ENCODE measurements at places on chromosomes 4 and X.

- no peak for DNase-seq
Observed at GRCh38 chr4:147513091-147513490, 32.2 kb downstream of the EDNRA start.

GRCh38 chrX:77668391-77669237, 117.4 kb downstream of the ATRX start:
- peak; percentile 23 for DNase-seq

GRCh38 chr4:137360761-137361160, 171.5 kb downstream of the PCDH18 start:
- DNase-seq, result no peak

DNA sequence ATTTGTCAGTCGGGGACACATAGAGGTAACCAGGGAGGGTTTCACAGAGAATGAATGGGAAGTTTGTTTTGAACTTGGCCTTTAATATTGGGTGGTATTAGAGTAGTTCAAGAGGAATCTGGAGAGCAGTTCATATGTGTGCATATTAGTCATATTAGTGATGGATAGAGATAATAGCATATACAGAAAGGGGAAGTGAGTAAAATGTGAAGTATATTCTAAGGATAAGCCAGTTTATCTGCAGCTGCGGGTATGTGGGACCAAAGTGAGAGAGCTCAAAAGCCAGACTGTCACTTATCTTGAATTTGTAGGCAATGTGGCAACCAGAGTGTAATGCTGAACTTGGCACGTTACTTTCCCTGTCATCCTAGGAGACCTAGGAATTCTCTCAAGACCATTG, 169.9 kb downstream of the AFF2 start:
- no peak for DNase-seq

DNA sequence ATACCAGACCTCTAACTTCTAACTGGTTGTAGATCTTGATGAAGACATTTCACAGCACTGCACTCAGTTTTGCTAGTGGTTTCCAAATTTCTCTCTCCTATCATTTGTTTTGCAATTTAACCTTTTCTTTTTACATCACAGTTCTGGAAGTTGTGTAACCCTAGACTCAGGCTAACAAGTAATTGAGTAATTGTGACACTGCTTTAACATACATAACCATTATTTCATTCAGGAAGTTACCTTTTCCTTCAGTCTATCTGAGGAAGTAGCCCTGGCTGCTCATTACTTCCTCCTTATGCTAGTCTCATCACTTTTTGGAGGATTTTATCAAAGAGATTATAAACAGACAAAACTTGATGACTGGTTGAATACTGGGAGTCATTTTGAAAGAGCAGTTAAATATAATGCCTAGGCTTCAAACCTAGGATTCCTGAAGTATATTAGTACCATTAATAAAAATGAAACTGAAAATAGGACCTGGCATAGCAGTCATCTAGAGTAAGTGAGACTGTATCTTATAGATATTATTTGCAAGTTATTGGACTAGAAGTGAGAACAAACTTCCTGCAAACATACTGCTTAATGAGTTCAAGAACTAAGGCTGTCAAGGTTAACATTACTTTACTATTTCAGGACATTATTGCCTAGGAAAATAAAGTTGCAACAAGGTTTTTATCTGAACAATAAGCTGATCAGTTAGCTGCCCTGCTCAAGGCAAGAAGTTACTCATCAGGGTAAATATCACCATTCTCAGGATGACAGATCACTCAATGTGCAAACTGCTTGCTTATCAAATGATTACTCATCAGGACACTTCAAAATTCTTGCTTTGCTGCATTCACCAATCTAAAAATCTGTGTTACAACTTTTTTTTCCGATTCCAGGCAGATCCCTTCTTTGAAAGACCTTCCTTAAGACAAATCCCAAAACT, 25.6 kb upstream of the TEX13C start:
- no peak for DNase-seq

DNA sequence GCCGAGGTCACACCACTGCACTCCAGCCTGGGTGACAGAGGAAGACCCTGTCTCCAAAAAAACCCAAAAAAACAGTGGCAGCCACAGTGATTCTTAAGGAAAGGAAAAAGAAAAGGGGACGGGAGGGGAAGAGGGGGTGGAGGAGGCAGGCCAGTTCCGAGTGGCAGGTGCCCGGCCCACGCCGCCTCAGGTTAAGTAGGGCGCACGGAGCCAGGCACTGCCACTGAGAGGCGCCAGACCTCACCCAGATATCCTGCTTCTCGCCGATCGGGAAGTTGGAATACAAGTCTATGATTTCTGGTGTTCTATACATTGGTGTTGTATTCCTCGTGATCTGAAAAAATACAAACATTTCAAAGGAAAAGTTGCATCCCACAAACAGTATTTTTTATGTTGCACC, 35.9 kb downstream of the GAK start:
- DNase-seq, result no peak

- DNase-seq, result no peak
Observed at GRCh38 chr4:2671267-2671895, 84.8 kb downstream of the TNIP2 start.

DNA sequence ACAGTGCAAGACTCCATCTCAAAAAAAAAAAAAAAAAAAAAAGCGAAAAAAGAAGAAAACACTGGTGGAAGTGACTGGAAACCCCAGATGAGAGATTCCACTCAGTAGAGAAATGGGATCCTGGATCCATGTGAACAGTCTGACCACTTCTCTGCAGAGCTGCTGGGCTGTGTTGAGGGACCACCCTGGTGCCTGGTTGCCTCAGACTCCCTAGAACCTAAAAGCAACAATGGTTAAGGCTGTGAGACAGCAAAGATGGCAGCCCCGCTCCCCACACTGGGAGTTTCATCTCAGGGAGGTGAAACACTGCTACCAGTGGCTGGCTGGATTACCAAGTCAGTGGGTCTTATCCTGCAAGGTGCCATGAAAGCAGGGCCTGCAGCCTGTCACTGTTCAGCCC, 152.8 kb upstream of the ARSJ start:
- no peak for DNase-seq

DNA sequence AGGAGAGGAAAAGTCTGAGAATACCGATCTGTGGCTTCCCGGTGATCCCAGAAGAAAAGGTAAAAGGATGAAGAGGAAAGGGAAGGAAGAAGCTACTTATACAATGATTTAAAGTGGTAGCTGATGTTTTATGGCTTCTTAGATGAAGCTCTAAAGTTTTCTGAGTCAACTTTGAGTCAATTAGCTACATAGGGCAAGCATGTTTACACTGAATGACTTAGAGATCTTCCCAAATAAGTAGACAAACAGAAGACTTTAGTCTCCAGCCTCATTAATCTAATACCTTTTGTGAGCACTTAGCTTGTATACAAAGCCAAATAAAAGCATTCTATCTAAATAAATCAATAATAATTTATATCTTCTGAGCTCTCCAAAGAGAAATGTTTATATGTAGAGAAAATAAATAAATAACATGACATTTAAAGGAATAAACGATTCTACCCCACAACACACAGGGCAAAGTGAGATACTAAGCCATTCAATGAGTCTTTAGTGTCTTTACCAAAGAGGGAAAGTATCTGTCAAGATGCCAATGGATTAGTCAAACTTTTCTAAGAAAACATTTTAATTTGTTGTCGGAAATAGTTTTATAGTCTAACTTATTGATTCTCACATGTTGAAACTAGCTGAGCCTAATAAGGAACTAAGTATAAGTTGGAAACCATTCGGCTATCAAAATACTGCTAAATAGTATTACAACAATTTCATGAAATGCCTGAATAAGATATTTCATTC, 46.0 kb upstream of the TMEM184C start:
- DNase-seq, result no peak

GRCh38 chrX:111124418-111124817, 28.4 kb downstream of the PAK3 start:
- DNase-seq, result no peak

GRCh38 chr4:114597410-114598115, 1.0 kb upstream of the UGT8 start:
- DNase-seq, result no peak

- no peak for DNase-seq
Observed at GRCh38 chr4:139907001-139907809, 241.6 kb downstream of the MGST2 start.

GRCh38 chr4:141567326-141567915, 69.0 kb upstream of the IL15 start:
- DNase-seq, result no peak

DNA sequence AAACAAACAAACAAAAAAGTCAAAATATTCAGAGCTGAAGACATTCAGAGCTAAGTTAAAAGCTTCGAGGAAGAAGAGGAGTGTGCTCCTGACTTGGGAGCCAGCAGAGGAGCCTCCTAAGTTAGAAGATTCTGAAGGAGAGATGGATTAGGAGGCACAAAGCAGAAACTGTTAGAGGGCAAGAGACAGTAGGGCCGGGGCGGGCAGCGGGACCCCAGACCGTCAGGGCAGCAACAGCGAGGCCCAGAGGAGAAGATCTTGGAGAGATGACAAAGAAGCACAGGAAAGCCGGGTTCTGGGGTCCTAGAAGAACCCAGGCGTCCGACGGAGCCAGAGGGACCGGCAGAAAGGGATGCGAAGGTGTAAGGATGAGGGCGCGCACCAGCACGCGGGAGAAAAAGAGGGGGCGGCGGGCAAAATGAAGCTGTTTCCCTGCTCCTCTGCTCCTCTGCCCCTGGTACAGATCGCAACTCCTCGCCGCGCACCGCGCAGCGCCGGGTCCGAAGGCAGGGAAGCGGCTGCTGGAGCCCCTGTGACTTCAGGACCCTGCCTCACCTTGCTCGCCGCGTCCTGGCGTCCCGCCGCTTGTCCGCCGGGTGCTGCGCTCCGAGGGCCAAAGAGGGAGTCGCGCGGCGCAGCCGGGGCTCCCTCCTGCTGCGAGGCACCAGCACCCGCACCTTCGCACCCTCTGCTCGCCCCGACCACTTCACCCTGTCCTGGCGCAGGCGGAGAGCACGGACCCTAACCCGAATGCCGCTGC, 477 bp downstream of the KLHL13 start:
- DNase-seq, result no peak

DNA sequence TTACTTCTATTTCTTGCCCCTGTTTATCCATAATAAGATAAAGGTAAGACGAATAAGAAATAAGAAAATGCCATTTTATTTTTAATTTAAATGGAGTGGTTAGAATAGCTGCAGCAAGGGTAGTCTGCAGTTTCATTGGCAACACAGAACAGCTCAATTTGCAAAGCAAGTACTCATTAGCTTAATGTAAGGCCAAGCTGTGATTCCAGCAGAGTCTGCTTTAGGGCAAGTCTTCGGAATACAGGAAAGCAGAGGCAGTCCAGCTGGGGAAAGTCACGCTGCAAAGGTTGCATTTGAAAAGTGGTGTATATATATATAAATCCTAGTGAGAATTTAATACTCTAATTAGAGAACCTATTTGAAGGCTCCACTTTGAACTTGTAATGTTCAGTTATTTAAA, 59.0 kb downstream of the ANXA10 start:
- DNase-seq, result no peak

DNA sequence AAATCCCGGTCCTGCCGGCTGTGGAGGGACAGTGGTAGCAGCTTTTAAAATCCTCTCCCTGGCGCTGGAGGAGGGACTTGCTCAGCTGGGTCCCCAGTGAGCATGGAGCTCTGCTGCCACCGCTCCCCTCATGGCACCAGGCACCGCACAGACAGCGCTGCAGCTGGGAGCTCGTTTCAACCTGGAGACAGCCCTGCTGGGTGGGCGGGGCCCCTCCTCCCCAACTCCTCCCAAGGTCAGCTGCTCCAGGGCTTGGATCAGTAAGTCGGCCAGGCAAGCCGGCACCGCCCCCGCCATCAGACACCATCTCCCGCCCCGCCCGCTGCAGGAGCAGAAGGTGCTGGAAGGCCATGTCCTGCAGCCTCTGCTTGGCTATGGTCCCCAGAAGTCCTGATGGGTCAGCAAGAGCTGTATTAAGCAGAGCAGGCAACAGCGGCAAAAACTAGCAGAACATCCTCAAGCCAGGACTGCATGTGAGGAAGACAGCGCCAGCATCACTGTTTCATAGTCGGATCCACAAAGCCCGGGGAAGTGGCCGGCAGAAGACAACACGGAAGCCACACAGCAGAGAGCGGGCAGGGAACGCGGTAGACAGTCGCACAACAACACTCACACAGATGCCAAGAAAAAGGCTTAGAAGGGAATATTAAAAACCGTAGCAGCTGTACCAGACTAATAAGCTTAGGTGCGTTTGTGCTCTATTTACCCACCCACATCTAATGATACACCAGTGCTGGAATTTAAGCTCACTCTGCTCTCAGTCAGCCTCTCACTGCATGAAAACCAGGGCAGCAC, 16.2 kb downstream of the ZFYVE28 start:
- no peak for DNase-seq

DNA sequence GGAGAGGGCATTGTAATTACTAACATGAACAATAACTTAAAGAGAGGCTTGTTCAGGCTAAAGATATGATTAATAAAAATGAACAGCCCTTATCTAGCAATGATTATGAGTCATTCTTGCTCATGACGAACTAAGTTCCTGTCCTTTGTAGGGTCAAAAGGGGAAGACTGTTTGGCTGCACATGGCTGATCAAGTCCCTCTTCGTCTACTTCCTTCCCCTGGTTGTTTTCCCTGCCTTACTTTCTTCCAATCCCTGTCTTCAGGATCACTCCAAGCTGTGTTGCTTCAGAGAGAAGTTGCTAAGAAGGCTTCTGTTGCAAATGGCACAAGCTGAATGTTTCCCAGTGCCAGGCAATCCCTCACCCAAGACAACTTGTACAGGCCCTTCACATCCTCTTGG, 115.0 kb upstream of the HS3ST1 start:
- DNase-seq, result peak; percentile 8

DNA sequence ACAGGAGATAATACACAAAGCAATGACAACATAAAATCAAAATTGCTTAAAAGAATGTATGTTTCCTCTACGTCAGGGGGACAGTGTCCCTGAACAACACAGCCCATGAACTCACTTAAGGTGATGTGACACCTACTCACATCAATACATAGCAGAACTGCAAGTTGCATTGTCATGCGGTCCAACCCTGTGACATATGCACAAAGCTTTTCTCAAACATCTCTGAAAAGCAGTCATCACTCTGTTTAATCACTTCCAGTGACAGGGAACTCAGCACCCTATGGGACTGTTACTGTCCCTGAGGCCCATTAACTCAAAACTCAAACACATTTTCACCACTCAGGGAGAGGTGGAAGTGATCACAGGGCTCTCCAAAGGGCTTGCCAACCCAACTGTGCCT, 2.4 kb downstream of the STX18 start:
- DNase-seq, result no peak

DNA sequence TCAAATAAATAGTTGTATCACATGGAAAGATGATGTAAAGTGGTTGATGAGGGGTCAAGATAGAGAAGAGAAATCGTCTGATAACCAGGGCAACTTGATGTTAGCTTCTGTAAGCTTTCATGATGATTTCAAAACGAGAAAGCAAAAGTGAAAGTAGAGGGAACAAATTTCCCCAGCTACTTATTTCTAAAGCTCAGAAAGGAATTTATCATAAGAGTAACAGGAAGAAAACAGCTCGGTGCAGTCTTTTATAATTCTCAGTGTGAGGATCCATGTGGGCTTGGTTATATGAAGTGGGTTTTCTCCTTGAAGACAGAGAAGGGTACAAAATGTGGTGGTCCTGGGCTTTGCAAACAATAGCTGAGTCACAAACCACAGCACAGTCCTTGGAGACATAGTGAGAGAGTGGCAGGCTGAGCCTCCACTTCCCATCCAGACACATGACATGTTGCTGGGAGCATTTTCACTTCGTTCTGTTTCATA, 32.1 kb upstream of the GLRA2 start:
- DNase-seq, result peak; percentile 4

Data from HS-5 (cell line).